ENCODE measurements at places on chromosomes 13 and 19. TPM values are rescaled to one million over a fixed set of nuclear protein-coding genes. Genes with fewer than 3 reads are reported as not detected.

DNA sequence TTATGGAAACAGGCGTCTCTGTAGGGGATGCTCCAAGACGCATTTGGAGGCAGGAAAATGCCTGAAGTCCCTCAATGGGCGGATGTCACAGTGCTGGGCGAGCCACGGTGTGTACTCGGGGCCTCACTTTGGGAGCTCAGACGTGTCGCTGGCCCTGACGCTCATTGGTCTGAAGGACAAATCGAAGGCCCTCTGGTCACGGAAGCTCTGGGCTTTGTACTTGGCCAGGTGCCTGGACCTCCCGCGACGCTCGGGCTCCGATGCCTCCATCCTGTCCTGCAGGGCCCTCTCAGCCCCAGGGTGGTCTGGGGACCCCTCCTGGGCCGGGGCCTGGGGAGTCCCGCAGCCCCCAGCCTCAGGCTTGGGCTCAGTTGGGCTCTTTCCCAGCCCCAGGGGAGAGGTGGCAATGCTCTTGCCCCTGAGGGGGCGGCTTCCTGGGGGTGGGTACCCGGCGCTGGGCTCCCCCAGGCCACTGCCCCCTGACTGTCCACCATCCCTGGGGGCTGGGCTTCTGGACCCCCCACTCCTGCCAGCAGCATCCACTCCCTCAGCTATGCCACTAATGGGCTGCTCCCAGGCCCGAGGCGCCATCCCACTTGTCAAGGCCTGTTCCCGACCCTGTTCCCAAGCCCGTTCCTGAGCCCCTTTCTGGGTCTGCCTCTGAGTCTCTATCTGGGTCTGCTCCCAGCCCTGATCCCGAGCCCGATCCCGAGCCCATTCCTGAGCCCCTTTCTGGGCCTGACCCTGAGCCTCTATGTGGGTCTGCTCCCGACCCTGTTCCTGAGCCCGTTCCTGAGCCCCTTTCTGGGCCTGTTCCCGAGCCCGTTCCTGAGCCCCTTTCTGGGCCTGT, 39.5 kb upstream of the GRTP1 start:
- no peak for DNase-seq

DNA sequence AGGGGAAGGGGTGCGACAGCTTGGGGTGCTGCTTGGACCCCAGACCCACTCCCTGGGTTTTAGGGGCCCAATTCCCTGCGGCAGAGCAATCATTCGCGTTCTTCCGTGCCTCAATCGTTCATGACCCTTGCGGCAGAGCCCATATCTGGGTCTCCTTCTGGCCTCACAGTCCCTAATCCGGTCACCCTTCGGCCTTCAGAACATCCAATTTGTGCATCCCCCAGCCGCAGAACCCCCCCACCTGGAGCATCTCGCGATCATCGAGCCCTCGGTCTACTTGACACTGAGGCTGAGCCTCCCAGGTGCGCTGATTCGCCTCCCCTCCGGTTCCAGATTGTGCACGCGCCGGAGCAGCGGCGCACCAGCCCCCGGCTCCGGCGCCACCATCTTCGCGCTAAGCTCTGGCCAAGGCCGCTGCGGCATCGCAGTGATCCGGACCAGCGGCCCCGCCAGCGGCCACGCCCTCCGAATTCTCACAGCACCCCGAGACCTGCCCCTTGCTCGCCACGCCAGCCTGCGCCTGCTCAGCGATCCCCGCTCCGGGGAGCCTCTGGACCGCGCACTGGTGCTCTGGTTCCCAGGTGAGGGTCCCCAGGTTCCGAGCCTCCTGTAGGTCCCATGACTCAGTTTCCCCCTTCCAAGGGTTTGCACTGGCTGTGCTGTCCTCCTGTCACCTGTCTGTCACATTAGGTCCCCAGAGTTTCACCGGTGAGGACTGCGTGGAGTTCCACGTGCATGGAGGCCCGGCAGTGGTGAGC, 501 bp downstream of the GTPBP3 start:
- DNase-seq = no peak

DNA sequence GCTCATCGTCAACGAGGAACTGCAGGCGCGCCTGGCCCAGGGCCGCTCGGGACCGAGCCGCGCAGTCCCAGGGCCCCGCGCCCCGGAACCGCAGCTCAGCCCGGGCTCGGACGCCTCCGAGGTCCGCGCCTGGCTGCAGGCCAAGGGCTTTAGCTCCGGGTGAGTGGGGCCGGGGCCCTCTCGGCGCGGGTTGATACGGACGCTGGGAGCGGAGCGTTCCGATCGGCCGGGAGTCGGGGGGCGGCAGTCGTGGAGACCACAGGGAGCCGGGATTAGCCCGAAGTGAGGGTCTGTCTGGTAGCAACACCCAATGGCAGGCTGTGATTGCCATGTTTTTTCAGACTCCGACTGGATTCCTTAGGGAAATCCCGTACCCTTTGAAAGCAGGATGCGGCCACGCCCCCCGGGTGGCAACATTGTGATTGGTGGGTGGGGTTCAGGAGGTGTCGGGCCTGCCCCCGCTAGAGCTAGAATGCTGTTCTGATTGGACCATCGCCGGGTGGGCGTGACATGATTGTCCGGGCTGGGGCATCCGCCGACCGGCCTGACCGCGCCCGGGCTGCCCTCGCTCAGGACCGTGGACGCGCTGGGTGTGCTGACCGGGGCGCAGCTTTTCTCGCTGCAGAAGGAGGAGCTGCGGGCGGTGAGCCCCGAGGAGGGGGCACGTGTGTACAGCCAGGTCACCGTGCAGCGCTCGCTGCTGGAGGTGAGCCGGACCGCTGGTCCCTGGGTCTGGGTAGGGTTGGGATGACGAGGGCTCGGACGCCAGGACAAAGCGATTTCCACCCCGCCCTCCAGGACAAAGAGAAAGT, 11.3 kb downstream of the EPS8L1 start:
- peak; percentile 97 for DNase-seq

DNA sequence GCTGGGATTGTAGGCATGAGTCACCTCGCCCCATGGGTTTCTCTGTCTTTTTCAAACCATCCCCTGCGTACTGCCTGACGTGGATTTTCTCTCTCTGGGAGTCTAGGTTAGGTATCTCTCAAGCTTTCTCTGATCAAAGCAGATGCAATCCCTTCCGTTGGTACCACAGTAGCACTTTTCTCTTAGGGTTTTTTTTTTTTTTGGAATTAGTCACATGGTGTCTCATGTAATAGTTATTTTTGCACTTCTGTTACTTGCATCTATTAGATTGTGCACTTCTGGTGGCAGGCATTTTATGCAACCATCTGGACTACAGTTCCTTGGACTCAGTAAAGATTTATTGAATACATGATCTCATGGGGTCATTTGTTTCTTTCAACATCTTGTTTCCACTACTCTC, 72.1 kb downstream of the GPC6 start:
- no peak for DNase-seq

DNA sequence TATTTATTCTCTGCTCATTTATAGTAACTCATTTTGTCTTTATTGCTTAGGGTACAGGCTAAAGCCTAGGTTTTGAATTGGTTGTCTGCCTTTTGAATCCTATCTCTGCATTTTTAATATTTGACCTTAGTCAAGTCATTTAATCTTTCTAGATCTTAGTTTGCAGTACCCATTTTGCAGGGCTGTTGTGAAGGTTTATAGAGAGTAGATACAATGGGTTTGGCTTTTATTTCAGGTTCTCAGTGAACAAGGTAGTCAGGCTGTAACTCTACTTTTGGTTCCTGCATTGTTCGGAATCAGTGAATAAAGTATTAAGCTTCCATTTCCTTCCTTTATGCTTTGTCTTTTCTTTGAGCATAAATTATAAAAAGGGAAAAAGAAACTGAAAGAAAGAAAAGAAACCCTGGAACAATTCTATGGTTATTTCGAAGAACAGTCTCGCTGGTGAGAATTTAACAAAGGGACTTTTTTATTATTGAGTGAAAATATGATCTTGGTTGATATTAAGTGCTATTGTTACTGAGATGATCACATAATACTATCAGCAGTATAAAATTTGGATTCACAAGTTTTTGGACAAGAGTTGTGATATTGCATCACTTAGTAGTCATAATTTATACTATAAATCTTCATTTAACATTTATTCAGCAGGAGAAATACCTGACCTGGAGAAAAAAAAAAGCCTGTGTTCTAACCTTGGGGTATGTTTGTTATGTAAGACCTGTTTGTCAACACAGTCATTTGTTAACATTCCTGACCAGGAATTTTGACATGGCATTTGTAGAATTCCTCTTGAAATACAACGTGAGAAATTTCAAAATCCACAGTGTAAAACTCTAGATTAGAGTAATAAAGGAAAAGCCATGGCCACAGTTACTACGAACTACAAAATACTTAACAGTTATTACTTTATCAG, 91.3 kb downstream of the ZMYM2 start:
- peak; percentile 31 for DNase-seq

GRCh38 chr13:29569253-29570050, 26.0 kb downstream of the SLC7A1 start:
- peak; percentile 41 for DNase-seq

- no peak for DNase-seq
Measured at GRCh38 chr19:17557466-17557865, 2.0 kb downstream of the COLGALT1 start.

DNA sequence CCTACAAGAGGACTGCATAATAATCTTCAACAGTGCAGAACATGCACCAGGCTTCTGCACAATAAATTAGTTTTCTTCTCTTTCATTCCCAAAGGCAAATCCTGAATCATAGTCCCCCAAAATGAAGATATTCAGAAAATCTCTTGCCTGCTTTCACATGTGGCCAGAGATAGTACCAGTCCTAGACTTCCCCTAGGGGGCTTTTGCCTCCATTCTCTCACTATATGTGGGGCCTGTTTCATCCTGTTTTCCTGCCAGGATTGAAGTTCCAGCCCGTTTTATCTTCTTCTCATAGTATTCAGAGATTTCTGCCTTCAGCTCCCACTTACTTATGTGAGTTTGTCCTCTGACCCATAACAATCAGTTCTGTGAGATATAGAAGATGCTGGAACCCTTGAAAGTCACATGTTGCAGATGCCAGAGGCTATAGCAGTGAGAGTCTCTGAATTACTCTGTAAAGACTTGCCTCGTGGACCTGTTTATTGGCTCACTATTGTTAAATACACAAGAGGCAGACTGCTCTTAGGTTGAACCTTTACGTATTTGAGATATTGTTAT, 421.9 kb upstream of the PCDH9 start:
- DNase-seq = no peak

The TTC9B gene
- not detected for total RNA-seq

DNA sequence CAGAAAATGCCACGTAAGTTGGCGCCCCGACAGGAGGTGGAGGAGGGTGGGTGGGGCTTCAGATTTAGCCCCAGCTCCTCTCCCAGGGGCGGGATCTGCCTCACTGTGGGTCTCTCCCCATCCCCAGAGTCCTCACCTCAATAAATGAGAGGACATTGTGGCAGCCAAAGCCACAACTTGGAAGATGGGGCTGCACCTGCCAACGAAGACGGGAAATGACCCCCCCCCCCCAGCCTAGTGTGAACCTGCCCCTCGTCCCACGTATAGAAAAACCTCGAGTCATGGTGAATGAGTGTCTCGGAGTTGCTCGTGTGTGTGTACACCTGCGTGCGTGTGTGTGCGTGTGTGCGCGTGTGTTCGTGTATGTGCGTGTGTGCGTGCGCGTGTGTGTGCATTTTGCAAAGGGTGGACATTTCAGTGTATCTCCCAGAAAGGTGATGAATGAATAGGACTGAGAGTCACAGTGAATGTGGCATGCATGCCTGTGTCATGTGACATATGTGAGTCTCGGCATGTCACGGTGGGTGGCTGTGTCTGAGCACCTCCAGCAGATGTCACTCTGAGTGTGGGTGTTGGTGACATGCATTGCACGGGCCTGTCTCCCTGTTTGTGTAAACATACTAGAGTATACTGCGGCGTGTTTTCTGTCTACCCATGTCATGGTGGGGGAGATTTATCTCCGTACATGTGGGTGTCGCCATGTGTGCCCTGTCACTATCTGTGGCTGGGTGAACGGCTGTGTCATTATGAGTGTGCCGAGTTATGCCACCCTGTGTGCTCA, 1.5 kb upstream of the TRAPPC5 start:
- no peak for DNase-seq

The TMEM59L gene
- 0.25 TPM for total RNA-seq

DNA sequence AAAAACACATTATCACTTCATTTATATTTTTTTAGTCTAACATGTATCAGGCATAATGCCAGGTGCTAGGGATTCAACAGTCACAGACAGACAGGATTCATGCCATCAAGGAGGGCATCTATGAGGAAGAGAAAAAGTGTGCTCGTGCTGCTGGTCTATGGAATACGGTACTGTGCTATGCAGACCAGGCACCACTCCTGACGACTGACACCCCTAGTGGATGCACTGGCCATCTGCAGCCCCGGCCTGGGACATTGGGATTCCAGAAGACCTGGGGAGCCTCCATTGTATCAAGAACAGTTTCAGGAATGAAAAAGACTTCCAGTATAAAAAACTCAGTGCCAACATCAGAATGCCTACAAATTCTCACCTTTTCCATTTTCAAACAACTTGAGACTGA, 94.0 kb downstream of the KLF12 start:
- peak; percentile 18 for DNase-seq

The LHB gene
- total RNA-seq = not detected

The ZNF546 gene
- 4.3 TPM for total RNA-seq

- no peak for DNase-seq
Measured at GRCh38 chr19:15266683-15267082, 34.4 kb upstream of the EPHX3 start.

The KLC3 gene
- total RNA-seq = not detected

GRCh38 chr19:51136851-51137551, 5.1 kb upstream of the SIGLEC7 start:
- DNase-seq = no peak

DNA sequence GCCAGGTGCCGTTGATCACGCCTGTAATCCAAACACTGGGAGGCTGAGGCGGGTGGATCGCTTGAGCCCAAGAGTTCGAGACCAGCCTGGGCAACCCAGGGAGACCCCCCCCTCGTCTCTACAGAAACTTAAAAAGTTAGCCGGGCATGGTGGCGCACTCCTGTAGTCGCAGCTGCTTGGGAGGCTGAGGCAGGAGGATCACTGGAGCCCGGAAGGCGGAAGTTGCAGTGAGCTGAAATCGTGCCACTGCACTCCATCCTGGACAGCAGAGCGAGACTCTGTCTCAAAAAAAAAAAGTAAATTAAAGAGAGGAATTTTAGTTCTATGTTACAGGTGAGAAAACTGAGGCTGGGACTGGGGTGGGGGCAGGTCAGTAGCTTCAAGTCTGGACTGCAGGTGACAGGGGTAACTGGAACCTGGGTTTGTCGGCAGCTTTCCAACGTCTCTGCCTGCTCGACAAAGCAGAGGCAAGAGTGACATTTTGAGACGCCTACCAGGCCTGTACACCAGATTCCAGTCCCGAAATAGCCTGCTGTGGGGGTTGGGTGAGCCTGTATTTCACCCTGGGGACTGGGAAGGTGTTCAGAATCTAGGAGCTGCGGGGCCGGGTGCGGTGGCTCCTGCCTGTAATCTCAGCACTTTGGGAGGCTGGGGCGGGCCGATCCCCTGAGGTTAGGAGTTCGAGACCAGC, 1.2 kb downstream of the SELENOW start:
- DNase-seq = no peak

Measured in endothelial cell of umbilical vein (primary cell).